ENCODE measurements at places on chromosomes 1 and 21. TPM values are rescaled to one million over a fixed set of nuclear protein-coding genes. Genes with fewer than 3 reads are reported as not detected.

SHISAL2A gene
- not detected for total RNA-seq

CFHR4 gene
- total RNA-seq = not detected

FCRL2 gene
- not detected for total RNA-seq

PAQR6 gene
- 0.26 TPM for total RNA-seq

CHRNB2 gene
- total RNA-seq = under 0.01 TPM

PODN gene
- total RNA-seq = 24.4 TPM

SPRR2A gene
- not detected for total RNA-seq

SDC3 gene
- 23.7 TPM for total RNA-seq

ANKRD13C gene
- total RNA-seq = 43.5 TPM

PLEKHO1 gene
- 34.6 TPM for total RNA-seq

DCDC2B gene
- total RNA-seq = not detected

LZIC gene
- total RNA-seq = 40.1 TPM

FNBP1L gene
- 16.4 TPM for total RNA-seq

PHC2 gene
- total RNA-seq = 65.6 TPM

PRKAA2 gene
- total RNA-seq = 2.5 TPM

CD55 gene
- 39.1 TPM for total RNA-seq

SPRR5 gene
- total RNA-seq = not detected

TEKT2 gene
- 0.13 TPM for total RNA-seq

CFH gene
- total RNA-seq = 185 TPM

TMEM183A gene
- 103 TPM for total RNA-seq

FAM177B gene
- total RNA-seq = not detected

MARK1 gene
- total RNA-seq = 0.78 TPM

NMNAT1 gene
- 13.9 TPM for total RNA-seq

CLCA2 gene
- total RNA-seq = 0.78 TPM

LCE2A gene
- not detected for total RNA-seq

LIN28A gene
- total RNA-seq = not detected

ZSCAN20 gene
- 9.8 TPM for total RNA-seq

UTP25 gene
- total RNA-seq = 16.5 TPM

LRRN2 gene
- total RNA-seq = 0.65 TPM

LYSMD1 gene
- total RNA-seq = 9.0 TPM

LBR gene
- 16.5 TPM for total RNA-seq

AQP10 gene
- 0.13 TPM for total RNA-seq

TTC22 gene
- total RNA-seq = under 0.01 TPM

NCF2 gene
- total RNA-seq = 1.2 TPM

OR2AK2 gene
- total RNA-seq = not detected

IL19 gene
- not detected for total RNA-seq

LY9 gene
- total RNA-seq = not detected

CCDC28B gene
- total RNA-seq = 6.8 TPM

OBSCN gene
- total RNA-seq = 5.0 TPM

HSD3B1 gene
- total RNA-seq = not detected

OR2L13 gene
- not detected for total RNA-seq

PNRC2 gene
- total RNA-seq = 121 TPM

DNALI1 gene
- total RNA-seq = 8.1 TPM

INTS3 gene
- total RNA-seq = 43.0 TPM

SMG5 gene
- 37.4 TPM for total RNA-seq

CD52 gene
- total RNA-seq = not detected

PGBD5 gene
- 0.39 TPM for total RNA-seq

CRP gene
- total RNA-seq = not detected

NFASC gene
- 69.4 TPM for total RNA-seq

CELA3A gene
- total RNA-seq = not detected
